Ascending aorta (tissue), 2 donors: ENCODE measurements at places on chromosomes 1 and 21. TPM values are rescaled to one million over a fixed set of nuclear protein-coding genes. Genes with fewer than 3 reads are reported as not detected.

The LY9 gene
- total RNA-seq, result 0.11 TPM

The CFAP107 gene
- total RNA-seq, result not detected

The VCAM1 gene
- 9.8 TPM for total RNA-seq

The NR0B2 gene
- not detected for total RNA-seq

The NCSTN gene
- total RNA-seq, result 141 TPM

The RHEX gene
- total RNA-seq, result 0.53 TPM

The IFI44L gene
- 19.5 TPM for total RNA-seq

The OXCT2 gene
- not detected for total RNA-seq
